ENCODE measurements at places on chromosomes 5 and 9.

GRCh38 chr5:133944263-133945185, 23.9 kb downstream of the C5orf15 start:
- DNase-seq = no peak

GRCh38 chr5:132270335-132270665, 12.8 kb downstream of the PDLIM4 start:
- DNase-seq = no peak

DNA sequence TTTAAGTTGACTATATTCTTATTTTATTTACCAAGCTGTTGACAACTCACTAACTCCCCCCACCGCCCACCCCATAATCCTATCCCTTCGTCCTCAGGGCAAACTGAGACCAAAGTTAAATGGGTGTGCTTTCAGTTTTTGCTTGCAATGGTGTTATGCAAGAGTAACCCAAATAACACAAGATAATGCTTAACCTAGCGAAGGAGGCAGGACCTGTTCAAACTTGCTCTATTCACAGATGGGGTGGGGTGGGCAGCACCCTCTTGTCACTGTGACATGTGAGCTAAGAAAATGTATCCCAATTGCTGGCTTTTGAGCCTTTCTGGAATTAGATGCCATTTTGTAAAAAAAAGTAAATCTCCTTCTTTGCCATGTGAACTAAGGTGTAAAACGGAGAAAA, 40.4 kb downstream of the GLIS3 start:
- DNase-seq = no peak

GRCh38 chr5:136206361-136206760, 13.4 kb upstream of the SMIM32 start:
- no peak for DNase-seq

Data from BJ (cell line).